ENCODE measurements at places on chromosomes 12 and 14.
A peak's percentile ranks its signal among the peaks of the same experiment; 100 is the strongest.

GRCh38 chr12:92185052-92185451 is 39.4 kb upstream of the BTG1 start:
- no peak for DNase-seq

GRCh38 chr12:21526053-21526452 is at the start of gene SPX:
TSS of gene SPX (plus strand) at chr12:21526296. CDS start at chr12:21526473, 177 bp downstream.
- DNase-seq = no peak

- DNase-seq = peak; percentile 49
Measured at GRCh38 chr12:16606201-16606849, 363 bp upstream of the LMO3 start.

DNA sequence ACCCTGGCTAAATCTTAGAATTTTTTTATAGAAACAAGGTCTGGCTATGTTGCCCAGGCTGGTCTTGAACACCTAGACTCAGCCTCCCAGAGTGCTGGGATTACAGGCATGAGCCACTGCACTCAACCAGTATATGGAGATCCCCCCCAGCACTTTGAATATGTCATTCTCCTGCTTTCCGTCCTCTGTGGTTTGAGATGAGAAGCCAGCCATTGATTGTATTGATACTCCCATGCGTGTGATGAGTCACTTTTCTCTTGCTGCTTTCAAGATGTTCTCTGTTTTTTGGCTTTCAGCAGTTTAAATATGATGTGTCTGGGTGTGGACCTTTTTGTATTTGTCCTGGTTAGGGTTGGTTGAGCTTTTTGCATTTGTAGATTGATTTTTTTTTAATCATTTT is 75.2 kb upstream of the DNM1L start:
- no peak for DNase-seq

- DNase-seq = no peak
Measured at GRCh38 chr12:111201036-111201435, 167.9 kb downstream of the PHETA1 start.

DNA sequence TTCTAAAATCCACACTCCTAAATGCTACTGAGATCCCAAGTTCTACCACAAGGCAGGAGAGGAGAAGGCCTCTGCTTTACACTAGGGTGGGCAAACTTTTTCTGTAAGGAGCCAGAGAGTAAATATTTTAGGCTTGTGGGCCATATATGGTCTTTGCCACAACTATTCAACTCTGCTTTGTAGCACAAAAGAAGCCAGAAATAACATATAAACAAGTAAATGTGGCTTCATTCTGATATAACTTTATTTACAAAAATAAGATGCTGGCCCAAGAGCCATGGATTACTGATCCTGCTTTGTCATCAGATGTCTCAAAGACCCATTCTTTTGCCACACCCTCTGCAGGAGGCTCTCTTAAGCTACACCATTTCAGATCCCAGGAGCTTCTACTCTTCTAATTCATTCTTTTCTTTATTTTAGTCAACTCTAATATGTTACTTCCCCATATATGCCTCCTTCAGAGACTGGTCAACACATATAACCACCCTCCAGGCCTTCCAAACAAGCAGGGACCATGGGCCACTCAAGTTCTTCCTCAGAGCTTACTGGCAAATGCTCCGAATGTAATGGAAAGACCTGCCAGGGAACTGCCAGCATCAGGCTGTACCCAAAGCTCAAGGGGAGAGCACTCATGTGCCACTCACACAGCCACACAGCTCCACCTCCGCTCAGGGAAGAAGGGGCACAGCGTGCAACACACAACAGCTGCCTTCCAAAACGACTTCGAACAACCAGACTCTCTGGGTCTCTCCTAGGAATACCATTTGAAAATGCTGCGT is 15.6 kb downstream of the APPL2 start:
- DNase-seq = no peak

- DNase-seq = no peak
Measured at GRCh38 chr14:102668291-102668873, 75.9 kb downstream of the RCOR1 start.

- no peak for DNase-seq
Measured at GRCh38 chr12:30457621-30458289, 237.9 kb downstream of the IPO8 start.

- DNase-seq = peak; percentile 80
Measured at GRCh38 chr12:103548622-103549601, 38.2 kb upstream of the STAB2 start.

- no peak for DNase-seq
Measured at GRCh38 chr14:85310491-85311272, 219.3 kb upstream of the FLRT2 start.

GRCh38 chr12:40953076-40953475 is 235.0 kb upstream of the PDZRN4 start:
- DNase-seq = no peak

- DNase-seq = no peak
Measured at GRCh38 chr14:69760810-69761209, 6.1 kb upstream of the SRSF5 start.

DNA sequence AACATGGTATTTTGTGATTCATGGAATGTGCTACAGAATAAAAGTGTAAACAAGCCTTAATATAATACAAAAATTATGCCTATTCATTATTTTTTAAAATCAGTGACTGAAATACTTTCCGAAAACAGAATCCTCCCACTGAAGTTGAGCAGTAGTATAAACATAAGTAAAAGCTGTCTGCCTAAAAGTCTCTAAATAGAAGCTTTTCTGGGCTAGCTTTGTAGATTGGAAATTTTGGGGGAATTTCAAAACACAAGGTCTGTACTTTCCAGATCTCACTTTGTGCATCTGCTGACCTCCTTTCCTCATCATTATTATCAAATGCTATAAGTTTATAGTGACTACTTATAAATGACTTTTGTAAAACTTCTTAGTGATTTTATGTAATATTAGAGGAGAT is 80.4 kb upstream of the TRHDE start:
- no peak for DNase-seq

GRCh38 chr14:69632164-69632563 is 20.8 kb downstream of the SUSD6 start:
- no peak for DNase-seq

GRCh38 chr14:99081156-99081765 is 190.7 kb downstream of the BCL11B start:
- DNase-seq = no peak

- no peak for DNase-seq
Measured at GRCh38 chr12:44519931-44520330, 356.2 kb downstream of the NELL2 start.

- DNase-seq = no peak
Measured at GRCh38 chr12:111462210-111462769, 56.6 kb downstream of the SH2B3 start.

DNA sequence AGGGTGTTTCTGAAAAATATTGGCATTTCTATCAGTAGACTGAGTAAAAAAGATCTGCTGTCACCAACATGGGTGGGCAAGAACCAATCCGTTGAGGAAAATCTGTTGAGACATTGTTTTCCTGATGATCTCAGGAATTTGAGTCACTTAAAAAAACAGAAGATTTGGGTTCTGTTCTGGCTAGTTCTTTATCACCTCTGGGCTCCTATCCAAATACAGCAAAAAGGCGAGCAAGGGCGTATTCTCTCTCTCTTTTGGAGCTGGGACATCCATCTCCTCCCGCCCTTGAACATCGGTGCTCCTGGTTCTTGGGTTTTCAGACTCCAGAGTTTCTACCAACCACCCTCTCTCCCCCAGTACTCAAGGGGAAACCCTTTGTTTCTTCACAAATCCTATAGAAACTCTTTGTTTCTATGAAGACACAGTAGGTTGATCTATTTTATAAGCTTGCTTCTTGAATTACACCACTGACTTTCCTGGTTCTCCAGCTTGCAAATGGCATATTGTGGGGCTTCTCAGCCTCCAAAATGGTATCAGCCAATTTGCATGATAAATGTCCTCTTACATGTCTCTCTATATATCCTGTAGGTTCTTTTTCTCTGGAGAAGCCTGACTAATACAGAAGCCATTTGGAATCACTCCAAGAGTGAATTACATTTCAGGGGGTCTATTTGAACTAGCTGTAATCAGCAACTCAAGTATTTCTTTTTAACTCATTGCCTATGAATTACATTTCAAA is 263.9 kb upstream of the TMTC1 start:
- no peak for DNase-seq

DNA sequence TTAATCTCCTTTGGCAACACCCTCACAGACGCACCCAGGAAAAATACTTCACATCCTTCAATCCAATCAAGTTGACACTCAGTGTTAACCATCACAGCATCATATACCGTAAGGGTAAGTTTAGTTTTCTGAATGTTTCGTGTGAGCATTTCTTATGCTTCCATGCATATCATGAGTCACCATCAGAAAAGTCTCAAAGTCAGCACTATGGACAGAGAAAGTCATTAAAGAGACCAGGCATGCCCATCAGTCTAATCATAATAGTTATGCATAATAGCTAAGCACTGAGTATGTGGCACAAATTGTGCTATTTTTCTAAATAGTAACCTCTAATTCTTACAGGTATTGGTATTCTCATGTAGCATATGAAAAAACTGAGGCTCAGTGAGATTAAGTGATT is 158.8 kb upstream of the PRMT8 start:
- no peak for DNase-seq

- DNase-seq = no peak
Measured at GRCh38 chr14:55782166-55782565, 202.2 kb downstream of the KTN1 start.

Measured in neural crest cell (in vitro differentiated cells).